ENCODE measurements at places on chromosomes 6 and 20.
A peak's percentile ranks its signal among the peaks of the same experiment; 100 is the strongest.

GRCh38 chr6:107603006-107603370 is 113.1 kb downstream of the SOBP start:
- no peak for ATAC-seq

- ATAC-seq: peak; percentile 41
Observed at GRCh38 chr20:33883164-33883563, 72.0 kb downstream of the CHMP4B start.

DNA sequence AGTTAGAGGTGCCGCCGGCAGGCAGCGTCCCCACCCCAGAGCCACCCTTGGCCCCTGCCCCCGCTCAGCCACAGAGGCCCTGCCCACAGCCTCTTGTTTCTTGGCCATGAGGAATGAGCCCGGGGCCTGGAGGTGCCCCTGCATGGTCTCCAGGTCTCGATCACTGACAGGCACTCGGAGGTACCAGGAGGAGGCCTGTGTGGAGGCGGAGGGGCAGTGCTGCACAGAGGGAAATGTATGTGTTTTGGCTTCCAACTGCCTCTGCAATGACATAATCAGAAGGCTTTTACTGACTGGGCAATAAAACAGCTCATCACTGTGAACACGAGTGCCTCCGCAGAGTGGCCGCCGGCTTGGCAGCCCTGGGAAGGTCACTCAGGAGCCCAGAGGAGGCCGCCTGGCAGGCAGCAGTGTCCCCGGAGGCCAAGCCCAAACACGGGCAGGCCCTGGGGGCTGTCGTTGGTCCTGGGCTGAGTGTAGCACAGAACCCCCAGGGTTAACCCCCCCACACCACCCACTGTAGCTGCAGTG is 61.1 kb upstream of the GATA5 start:
- ATAC-seq: no peak

DNA sequence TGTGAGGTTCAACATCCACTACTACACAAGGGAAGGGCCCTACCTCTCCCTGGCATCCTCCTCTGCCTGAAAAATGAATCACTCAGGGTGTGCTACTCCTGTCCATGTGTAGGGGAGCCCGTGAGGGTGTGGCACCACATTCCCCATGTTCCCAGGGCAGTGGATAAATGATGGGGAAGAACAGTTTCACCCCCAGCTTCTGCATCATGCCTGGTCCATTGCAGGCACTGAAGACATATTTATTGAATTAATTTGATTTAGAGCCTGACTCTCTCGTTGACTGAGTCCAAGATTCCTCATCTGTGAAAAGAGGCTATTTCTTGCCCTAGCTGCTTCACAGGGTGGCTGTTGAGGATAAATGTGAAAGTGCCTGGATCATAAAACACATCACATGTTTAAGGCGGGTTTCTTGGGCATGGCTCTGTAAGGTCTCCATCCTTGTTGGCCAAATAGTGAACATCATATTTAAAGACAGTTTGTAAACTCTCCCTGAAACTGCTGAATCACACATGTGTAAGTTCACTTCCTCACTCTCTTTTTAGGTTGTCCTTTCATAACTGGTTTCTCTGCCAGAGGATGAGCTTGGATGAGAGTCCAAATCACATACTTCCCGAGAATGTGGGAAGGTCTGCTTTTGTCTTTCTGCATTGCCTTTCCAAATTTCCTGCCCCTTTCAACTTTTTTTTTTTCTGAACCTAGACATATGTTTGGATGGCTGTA is 79.7 kb upstream of the FYN start:
- no peak for ATAC-seq

DNA sequence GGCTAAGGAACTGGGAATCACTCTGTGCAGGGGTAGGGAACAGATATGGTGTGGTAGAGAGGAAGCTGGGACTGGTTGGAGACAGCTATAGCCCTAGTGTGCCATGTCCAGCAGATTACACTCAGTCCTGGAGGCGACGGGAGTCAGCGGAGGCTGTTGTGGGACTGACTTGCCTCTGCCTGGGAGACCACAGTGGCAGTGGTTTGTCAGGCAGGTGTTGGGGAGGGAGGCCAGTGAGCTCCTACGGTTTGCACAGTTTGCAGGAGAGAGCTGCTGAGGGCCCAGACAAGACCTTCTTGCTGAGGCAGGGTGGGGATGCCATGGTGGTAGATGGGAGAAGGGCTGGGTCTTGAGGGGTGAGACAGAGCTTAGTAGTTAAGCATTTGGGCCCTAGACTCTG is 4.9 kb downstream of the PLCG1 start:
- no peak for ATAC-seq

GRCh38 chr6:107735906-107736635 is 88.0 kb downstream of the SCML4 start:
- ATAC-seq: no peak

- ATAC-seq: no peak
Observed at GRCh38 chr6:74319292-74319691, 623.3 kb downstream of the CD109 start.

GRCh38 chr6:162621246-162621645 is 106.3 kb downstream of the PRKN start:
- peak; percentile 33 for ATAC-seq

GRCh38 chr6:168130697-168131371 is 51.8 kb upstream of the FRMD1 start:
- no peak for ATAC-seq

GRCh38 chr6:22956029-22956681 is 386.8 kb downstream of the HDGFL1 start:
- no peak for ATAC-seq

DNA sequence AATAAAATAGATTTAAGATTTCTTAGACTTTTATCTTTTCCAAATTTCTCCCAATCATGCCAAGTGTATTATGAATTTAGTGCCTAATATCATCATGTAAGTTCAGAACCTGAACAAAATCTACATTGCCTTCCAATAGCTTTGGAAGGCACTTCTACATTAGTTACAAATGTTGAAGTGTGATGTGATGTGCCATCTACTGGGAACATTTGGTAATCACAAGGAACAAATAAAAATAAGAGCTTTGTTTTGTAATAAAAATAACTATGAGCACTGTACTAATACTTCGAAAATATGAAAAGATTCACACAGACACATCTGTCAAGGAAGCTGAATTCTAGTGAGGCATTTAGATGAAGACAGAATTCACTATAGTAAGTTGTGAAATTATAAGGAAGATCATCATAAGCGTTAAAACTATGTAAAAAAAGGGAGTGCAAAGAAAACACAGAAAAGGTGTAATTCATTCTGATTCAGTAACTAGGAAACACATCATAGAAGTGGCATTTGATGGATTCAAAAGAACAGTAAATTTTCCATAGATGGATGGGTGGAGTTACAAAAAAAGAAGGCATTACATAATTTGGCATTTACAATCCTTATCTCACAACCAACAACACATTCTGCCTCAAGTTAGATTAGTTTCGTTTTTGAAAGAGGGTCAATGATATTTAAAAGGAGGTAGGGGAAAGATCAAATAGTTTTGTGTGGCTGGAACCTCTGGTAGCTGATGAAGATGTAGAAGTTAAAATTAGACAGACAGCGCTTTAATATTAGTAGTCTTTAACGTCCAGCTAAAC is 161.0 kb downstream of the ASCC3 start:
- no peak for ATAC-seq

GRCh38 chr20:436476-436875 is 25.9 kb downstream of the TBC1D20 start:
- no peak for ATAC-seq

DNA sequence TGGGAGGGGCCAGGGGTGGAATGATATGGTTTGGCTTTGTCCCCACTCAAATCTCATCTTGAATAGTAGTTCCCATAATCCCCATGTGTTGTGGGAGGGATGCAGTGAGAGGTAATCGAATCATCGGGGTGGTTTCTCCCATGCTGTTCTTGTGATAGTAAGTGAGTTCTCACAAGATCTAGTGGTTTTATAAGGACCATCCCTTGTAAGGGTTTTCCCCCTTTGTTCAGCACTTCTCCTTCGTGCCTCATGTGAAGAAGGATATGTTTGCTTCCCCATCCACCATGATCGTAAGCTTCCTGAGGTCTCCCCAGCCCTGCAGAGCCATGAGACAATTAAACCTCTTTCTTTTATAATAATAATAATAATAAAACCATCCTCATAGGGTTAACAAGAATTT is 88.8 kb upstream of the PRND start:
- ATAC-seq: no peak

DNA sequence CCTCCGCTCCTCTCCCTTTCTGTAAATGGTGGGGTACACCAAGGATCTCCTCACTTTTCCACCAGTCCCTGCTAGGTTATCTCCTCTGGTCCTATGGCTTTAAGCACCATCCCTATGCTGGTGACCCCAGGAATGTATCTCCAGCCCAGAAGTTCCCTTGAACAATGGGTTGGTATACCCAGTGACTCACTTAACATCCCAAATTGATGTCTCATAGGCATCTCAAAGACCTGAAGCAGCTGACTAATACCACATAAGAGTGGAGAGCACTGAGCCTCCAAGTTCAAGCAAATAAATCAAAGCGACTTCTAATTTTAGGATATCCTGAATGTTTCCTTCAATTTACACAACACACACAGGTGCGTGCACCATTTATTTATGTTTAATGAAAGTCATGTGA is 48.3 kb downstream of the ADGRF1 start:
- ATAC-seq: no peak

- no peak for ATAC-seq
Observed at GRCh38 chr20:12653642-12654041, 355.1 kb upstream of the SPTLC3 start.

GRCh38 chr6:107186047-107186446 is 70.7 kb upstream of the BEND3 start:
- no peak for ATAC-seq

GRCh38 chr6:36586606-36587005 is 7.6 kb upstream of the SRSF3 start:
- no peak for ATAC-seq

- peak; percentile 85 for ATAC-seq
Observed at GRCh38 chr6:71288228-71289038, at the start of gene OGFRL1. TSS of gene OGFRL1 (plus strand) at chr6:71288811. CDS start at chr6:71288937, 126 bp downstream.

- no peak for ATAC-seq
Observed at GRCh38 chr6:80439721-80440470, 333.4 kb downstream of the BCKDHB start.

GRCh38 chr6:136506124-136506799 is 44.0 kb downstream of the MAP7 start:
- ATAC-seq: no peak

GRCh38 chr20:24892931-24893330 is 56.1 kb upstream of the CST7 start:
- ATAC-seq: no peak

DNA sequence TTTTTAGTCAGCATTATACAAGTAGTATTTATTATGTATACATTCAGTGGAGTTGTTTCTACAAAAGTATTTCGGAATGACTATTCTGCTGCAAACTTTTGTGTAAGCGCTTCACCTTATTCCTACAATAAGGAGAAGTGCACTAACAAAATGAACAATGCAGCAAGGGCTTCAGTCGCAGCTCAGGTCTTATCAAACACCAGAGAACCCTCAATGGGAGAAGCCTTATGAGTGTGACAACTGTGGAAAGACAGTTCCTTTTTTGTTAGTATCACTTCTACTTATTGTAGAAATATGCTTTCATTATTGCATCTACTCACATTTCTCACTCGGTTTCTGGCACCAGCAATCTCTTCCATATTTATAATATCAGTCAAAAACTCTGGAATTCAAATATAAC is 18.8 kb downstream of the ZKSCAN3 start:
- peak; percentile 33 for ATAC-seq

GRCh38 chr6:166438211-166438861 is 55.6 kb upstream of the MPC1 start:
- no peak for ATAC-seq

GRCh38 chr20:20084296-20084752 is 32.0 kb downstream of the CFAP61 start:
- ATAC-seq: no peak

- ATAC-seq: no peak
Observed at GRCh38 chr20:34586488-34587163, 28.1 kb downstream of the MAP1LC3A start.

DNA sequence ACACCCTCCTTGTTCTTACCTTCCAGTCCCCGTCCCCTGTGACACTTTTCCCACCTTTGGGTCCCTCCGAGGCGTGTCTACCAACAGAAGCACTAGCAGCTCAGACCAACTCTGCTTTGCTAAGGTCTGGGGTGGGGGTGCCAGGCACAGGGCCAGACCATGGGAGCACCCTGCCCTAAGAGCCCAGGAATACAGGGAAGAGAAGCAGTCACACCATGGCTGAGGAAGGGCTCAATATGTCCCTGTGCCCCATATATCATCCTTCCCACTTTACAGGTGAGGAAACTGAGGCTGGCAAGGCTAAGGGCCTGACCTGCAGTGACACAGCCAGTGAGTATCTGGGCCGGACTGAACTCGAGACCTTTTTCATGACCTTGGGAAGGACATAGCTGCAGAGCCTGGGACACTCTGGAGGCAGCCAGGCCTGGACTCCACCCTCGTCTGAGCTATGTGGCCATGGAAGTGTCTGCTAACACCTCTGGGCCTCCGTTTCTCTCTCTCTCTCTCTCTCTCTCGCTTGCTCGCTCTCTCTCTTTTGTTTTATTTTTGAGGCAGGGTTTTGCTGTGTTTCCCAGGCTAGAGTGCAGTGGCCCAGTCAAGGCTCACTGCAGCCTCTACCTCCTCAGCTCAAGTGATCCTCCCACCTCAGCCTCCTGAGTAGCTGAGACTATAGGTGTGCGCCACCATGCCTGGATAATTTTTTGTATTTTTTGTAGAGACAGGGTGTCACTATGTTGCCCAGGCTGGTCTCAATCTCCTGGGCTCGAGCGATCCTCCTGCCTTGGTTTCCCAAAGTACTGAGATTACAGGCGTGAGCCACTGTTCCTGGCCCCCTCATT is 156.7 kb downstream of the GRM4 start:
- ATAC-seq: no peak

- ATAC-seq: no peak
Observed at GRCh38 chr6:22101163-22101562, 195.7 kb downstream of the PRL start.

GRCh38 chr20:39528436-39528835 is 566.3 kb downstream of the DHX35 start:
- ATAC-seq: no peak

GRCh38 chr6:169095153-169095552 is 158.5 kb downstream of the THBS2 start:
- ATAC-seq: no peak

DNA sequence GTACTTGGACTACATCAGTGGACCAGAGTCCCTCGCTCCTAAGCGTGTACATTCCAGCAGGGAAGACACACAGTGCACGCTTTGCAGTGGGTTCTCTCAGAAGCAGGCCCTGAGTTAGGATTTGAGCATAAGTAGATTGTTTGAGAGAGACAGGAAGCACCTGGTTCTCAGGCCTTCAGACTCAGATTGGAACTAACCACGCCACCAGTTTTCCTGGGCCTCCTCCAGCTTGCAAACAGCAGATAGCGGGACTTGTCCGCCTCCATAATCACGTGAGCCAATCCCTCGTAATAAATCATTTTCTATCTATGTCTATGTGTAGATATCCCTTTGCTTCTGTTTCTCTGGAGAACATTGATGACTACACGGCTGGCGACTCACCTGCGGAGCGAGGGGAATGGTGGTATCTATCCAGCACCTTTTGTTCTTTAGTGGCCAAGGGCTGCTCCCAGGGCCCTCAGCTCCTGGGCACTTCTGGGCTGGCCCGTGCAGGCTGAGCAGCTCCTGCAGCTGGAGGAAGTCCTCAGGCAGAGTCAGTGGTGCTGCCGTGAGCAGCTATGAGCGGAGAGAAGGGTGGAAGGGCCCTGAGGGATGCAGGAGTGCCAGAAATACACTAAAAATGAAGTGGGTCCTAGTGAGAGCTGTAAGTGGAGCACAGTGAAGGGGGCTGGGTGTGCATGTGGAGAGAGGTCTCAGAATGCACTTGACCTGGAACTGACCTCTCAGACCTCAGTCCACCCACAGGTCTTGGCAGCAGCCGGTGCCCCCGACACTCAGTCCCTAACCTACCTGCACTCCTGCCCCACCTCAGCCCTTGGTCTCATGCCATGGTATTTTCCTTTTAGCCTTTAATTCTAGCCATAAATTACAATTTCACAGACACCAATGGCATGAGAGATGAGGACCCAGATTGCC is 76.9 kb downstream of the STK35 start:
- ATAC-seq: no peak
